ENCODE measurements at places on chromosomes 6 and 20.

DNA sequence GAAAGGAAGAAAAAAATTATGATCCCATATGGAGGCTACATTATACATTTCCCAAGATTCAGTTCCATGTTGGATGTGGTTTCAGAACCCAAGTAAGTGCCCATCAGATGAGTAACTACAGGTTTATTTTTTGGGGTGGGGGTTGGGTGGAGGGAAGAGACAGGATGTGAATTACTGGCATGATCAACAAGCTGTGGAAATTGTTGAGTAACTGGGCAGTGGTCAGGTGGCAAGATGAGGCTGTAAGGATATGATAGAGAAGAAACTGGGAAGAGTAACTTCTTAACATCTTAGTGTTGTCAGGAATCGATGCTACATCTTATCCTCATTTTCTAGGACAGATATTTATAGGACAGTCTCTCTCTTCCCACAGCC lies 153.5 kb downstream of the CFAP61 start:
- DNase-seq, result no peak

DNA sequence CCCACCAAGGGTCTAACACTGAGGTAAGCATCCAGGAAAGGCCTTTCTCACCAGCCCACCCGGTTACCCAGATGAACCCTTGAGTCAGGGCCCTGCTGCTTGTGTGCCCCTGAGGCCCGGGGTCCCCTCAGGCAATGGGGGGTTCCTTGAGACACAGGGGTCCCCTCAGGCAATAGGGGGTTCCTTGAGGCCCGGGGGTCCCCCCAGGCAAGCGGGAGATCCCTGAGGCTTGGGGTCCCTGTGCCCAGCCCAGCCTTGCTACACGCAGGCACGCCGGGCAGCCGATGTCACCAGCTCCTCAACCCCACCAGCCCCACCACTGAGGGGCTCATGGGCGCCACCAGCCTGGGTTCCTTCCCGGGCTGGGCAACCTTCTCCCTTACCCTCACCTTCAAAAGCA lies 247.2 kb downstream of the TTLL2 start:
- no peak for DNase-seq

- DNase-seq, result no peak
Observed at GRCh38 chr6:12622566-12622965, 94.0 kb upstream of the PHACTR1 start.

- DNase-seq, result no peak
Observed at GRCh38 chr6:159687341-159687740, 5.7 kb downstream of the SOD2 start.

DNA sequence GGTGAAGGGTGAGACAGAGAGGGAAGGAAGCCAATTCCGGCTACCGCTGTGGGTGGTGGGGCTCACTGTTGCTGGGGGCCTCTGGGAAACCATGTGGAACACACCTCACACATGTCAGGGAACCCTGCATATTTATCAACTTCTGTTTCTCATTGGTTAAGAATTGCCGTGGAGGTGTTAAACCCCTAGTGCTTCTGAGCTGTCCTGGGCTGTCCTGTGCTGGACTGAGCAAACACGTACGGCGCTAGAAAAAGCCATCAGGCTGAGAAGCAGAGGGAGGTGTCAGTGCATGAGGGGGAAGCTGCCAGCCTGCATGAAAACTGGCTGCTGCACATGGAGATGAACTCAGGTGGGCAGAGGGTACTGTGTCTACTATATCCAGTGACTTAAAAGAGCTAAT lies 103.9 kb upstream of the JAG1 start:
- DNase-seq, result no peak

- no peak for DNase-seq
Observed at GRCh38 chr6:51630011-51630410, 457.4 kb downstream of the PKHD1 start.

- DNase-seq, result no peak
Observed at GRCh38 chr20:23132293-23132929, 46.3 kb upstream of the CD93 start.

GRCh38 chr6:46453741-46454316 lies 37.4 kb downstream of the RCAN2 start:
- DNase-seq, result no peak

GRCh38 chr6:137161949-137162348 lies 11.5 kb downstream of the IL22RA2 start:
- no peak for DNase-seq
